AG04449 (cell line): ENCODE measurements at places on chromosomes 2 and 18.

DNA sequence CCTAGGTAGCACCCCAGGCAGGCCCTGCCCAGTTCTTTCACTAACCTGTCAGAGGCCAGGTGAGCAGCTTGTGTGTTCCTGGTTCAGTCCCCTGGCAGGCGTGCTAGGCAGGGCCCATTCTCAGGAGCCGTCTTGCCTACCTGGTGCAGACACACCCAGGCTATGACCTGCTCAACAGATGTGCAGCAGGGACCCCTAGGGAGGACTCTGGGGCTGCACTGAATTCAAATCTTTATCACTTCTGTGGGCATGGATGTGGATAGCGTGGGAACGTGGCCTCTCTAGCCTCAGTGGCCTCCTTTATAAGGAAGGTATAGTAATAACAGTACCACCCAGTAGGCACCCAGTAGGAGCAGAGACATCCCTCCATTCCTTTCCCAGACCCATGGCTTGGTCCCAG, 48.4 kb downstream of the PLEKHB2 start:
- no peak for DNase-seq

DNA sequence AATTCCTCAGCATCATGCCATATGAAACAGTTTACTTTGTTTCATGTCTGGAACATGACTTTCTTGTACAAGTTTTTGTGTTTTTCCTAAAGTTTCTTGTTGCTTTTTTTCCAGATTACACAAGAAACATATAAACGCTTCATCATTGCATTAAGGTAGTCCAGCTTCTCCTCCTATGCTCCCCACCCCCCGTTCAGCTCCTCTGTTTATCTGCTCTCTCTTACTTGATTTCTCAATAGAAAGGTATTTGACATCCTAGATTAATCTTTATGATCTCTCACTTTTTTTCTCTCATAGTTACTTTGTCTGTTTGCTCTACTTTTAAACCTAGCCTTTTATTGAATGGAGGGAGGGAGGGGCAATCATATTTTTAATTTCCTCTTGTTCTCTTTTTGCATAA, 25.4 kb downstream of the SLC40A1 start:
- DNase-seq = no peak

GRCh38 chr2:29829841-29830240, 91.5 kb downstream of the ALK start:
- DNase-seq = no peak

GRCh38 chr2:197137231-197137630, 173.3 kb downstream of the ANKRD44 start:
- DNase-seq = no peak

DNA sequence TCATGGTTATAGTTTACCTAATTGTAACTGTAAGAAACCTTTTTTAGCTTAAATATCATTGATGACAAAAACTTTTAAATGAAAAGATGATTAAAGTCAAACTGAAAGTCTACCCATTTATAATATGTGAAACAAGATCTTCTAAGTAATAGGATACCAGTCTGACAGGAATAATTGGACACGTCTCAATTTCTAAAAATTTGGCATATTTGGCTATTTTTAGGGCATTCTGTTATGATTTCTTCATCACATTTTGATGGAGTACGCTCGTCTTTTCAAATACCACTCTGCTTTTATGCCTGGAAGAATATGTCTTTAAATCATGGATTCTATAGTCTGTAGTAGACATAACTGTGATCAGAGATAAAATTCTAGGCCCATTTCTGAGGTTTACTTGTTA, 1.3 kb downstream of the R3HDM1 start:
- DNase-seq = no peak

DNA sequence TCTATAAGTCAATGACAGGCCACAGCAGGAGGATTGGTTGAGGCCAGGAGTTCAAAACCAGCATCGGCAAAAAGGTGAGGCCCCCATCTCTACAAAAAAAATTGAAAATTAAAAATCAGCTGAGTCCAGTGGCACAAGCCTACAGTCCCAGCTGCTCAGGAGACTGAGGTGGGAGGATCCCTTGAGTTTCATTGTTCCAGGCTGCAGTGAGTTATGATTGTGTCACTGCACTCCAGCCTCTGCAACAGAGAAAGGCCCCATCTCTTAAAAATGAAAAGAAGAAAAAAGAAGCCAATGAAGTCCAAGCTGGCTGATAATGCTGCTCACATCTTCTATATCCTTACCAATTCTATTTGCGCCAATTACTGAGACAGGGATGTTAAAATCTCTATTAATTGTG, 39.1 kb downstream of the MRPS5 start:
- DNase-seq = no peak

- DNase-seq = no peak
Observed at GRCh38 chr2:216420367-216421101, 8.2 kb downstream of the SMARCAL1 start.

- DNase-seq = no peak
Observed at GRCh38 chr2:14219306-14219705, 413.2 kb upstream of the LRATD1 start.

GRCh38 chr2:76211991-76212985, 501.6 kb upstream of the GCFC2 start:
- DNase-seq = no peak

DNA sequence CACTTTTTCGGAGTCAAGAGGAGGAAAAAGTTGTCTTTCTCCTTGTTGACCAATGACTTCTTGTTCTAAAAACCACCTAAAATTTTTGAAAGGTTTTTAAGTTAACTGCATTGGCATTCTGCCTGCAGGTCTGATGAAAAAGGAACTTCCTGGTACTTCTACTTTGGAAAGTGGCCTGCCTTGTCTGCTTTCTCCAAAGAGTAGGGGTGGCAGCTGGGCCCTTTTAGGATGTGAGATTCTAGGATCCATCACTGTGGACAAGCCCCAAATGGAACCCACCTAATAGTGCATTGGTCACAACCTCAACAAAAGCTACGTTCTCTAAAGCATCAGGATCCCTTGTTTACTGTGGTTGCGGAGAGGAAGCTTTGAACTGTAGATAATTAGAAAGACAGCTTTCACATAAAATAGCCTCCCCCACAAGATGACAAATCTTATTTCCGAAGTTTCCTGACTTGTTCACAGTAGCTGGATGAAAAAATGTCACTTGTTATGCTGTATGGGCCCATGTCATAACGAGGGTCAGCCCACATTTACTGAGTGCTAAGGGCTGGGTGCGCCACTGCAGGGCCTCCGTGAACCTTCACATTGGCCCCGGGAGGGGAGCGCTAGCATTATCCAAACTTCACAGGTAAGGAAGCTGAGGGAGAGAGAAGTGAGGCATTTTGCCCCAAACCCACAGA, 17.4 kb downstream of the ASPRV1 start:
- no peak for DNase-seq

GRCh38 chr2:65137197-65137775, 7.4 kb upstream of the RAB1A start:
- no peak for DNase-seq
